T-helper 17 cell (primary cell): ENCODE measurements at places on chromosomes 16 and 17.
A peak's percentile ranks its signal among the peaks of the same experiment; 100 is the strongest.

- no peaks in the 10 kb centered on the region for H3K27me3 ChIP-seq
- peaks cover 5% of the 10 kb centered on the region for H3K4me1 ChIP-seq
- peaks cover 7% of the 10 kb centered on the region for H3K36me3 ChIP-seq
- no peak overlapping the region for H3K4me3 ChIP-seq
Measured at GRCh38 chr16:11844499-11844898, 6.8 kb downstream of the RSL1D1 start.

- peaks cover 32% of the 10 kb centered on the region for H3K4me1 ChIP-seq
- DNase-seq = no peak
- H3K27ac ChIP-seq = no peak overlapping the region
- no peaks in the 10 kb centered on the region for H3K27me3 ChIP-seq
- H3K4me3 ChIP-seq = no peak overlapping the region
- H3K36me3 ChIP-seq = no peaks in the 10 kb centered on the region
Measured at GRCh38 chr16:11627292-11627663, 40.6 kb upstream of the LITAF start.

- no peak overlapping the region for H3K4me3 ChIP-seq
- no peak for DNase-seq
- H3K27me3 ChIP-seq = no peaks in the 10 kb centered on the region
- no peak overlapping the region for H3K27ac ChIP-seq
- peaks cover 2% of the 10 kb centered on the region for H3K36me3 ChIP-seq
Measured at GRCh38 chr16:19857593-19858339, 26.9 kb downstream of the GPRC5B start.

GRCh38 chr17:38352245-38353085, 821 bp downstream of the SOCS7 start:
- H3K27me3 ChIP-seq = no peaks in the 10 kb centered on the region
- no peak for DNase-seq
- peaks cover 37% of the 10 kb centered on the region for H3K4me1 ChIP-seq
- peak overlapping the region; percentile 95 for H3K4me3 ChIP-seq

DNA sequence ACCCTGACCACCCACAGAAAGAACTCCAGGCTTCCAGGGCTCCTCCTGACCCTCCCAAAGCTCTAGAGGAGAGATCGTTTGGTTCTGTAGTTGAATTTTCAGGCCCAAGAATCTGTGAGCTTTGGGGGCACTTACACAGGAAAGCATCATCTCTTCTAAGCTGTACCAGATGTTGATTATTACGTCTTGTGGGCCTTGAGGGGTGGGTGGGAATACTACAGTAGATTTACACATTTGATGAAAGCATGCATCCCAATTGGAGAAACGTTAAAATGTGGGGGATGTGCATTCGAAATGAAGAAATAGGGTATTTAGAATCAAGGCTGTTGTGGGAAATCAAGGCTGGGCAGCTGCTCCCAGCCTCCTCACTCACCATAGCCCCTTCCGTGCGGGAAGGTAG, 61.9 kb downstream of the MGAT5B start:
- H3K4me1 ChIP-seq = peaks cover 17% of the 10 kb centered on the region
- H3K4me3 ChIP-seq = no peak overlapping the region
- no peak overlapping the region for H3K27ac ChIP-seq
- DNase-seq = no peak
- H3K36me3 ChIP-seq = no peaks in the 10 kb centered on the region
- H3K27me3 ChIP-seq = peaks cover 23% of the 10 kb centered on the region

GRCh38 chr16:8866118-8866883, 2.5 kb downstream of the CARHSP1 start:
- H3K4me3 ChIP-seq = peak overlapping the region; percentile 76
- H3K27me3 ChIP-seq = no peaks in the 10 kb centered on the region

- DNase-seq = no peak
- H3K27ac ChIP-seq = no peak overlapping the region
- H3K4me1 ChIP-seq = peaks cover 16% of the 10 kb centered on the region
- H3K27me3 ChIP-seq = no peaks in the 10 kb centered on the region
Measured at GRCh38 chr17:52145476-52145875, 13.0 kb downstream of the CA10 start.

- H3K4me1 ChIP-seq = no peaks in the 10 kb centered on the region
- DNase-seq = no peak
- no peaks in the 10 kb centered on the region for H3K27me3 ChIP-seq
Measured at GRCh38 chr16:78852081-78852635, 748.4 kb downstream of the MAF start.

DNA sequence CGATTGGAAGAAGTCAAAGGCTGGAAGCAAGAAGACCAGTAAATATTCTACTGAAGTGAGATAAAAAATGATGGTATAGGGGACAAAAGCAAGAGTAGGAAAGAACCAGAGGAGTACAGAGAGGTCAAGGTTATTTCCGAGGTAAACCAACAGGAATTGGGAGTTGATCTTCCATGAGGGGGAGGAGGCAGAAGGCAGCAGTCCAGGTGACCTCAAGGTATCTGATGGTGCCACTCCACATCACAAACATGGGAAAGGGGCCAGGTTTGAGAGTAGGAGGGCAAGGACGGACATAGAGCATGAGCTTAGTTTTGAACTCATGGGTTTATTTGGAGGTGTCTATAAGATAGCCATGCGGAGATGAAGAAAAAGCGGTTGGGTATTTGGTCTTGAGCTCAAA, 79.4 kb upstream of the CDYL2 start:
- peaks cover 29% of the 10 kb centered on the region for H3K27me3 ChIP-seq
- H3K36me3 ChIP-seq = peaks cover 2% of the 10 kb centered on the region
- H3K4me3 ChIP-seq = no peak overlapping the region
- no peak overlapping the region for H3K27ac ChIP-seq
- no peak for DNase-seq
- H3K4me1 ChIP-seq = no peaks in the 10 kb centered on the region

- DNase-seq = no peak
- H3K27ac ChIP-seq = peak overlapping the region; percentile 75
Measured at GRCh38 chr16:17302620-17303019, 168.1 kb downstream of the XYLT1 start.

DNA sequence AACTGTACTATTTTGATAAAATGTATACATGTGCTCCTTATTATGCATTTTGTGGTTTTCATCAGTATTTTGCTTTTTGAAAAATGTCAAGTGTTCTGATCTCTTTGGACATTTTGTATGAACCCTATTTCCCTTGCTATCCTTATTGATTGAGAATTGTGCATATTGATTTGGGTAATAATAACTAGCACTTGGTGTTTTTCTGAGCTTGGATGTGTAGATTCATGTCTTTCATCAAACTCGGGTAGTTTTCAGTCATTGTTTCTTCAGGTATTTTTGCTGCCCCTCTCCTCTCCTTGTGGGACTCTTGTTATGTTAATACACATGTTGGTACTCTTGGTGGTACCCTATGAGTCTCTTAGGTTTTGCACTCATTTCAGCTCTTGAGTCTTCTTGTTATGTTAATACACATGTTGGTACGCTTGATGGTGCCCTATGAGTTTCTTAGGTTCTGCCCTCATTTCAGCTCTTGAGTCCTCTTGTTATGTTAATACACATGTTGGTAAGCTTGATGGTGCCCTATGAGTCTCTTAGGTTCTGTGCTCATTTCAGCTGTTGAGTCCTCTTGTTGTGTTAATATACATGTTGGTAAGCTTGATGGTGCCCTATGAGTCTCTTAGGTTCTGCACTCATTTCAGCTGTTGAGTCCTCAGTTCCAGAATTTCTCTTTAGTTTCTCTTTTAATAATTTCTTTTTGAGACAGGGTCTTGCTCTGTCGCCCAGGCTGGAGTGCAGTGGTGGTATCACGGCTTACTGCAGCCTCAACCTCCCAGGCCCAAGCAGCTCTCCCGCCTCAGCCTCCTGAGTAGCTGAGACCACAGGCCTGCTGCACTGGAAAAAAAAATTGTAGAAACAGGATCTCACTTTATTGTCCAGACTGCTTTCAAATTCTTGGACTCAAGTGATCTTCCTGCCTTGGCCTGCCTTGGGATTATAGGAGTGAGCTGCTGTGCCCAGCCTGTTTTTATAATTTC, 19.3 kb downstream of the ZNF750 start:
- H3K36me3 ChIP-seq = peaks cover 22% of the 10 kb centered on the region
- no peak overlapping the region for H3K4me3 ChIP-seq
- H3K27ac ChIP-seq = peak overlapping the region; percentile 0

DNA sequence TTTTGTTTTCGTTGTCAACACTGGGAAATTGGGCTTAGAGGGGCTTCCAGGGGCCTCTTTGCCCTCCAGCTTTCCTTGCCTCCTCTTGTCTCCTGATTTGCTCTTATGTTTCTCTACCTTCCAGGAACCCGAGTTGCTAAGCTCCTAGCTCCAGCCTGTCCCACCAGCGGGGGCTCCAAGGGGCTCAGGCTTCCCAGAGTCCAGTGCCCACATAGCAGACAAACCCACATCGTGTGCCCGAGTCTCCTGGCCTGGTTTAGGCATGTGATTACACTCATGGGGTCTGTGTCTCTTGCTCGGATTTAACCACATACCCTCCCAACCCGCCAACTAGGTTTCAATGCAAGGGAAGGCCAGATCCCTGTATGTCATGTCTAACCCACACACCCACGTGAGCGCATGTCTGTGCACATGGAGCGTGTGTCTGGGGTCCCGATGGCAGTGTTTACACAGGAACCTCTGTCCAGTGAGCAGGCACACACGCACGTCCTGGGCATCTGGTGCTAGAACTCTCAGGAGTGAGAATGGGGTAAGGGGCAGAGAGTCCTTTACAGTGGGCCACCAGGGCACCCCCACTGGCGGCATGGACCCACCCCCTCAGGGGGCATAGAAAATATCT, 76.1 kb upstream of the MED9 start:
- H3K36me3 ChIP-seq = no peaks in the 10 kb centered on the region
- H3K27me3 ChIP-seq = no peaks in the 10 kb centered on the region
- H3K4me1 ChIP-seq = peaks cover 39% of the 10 kb centered on the region
- no peak overlapping the region for H3K27ac ChIP-seq
- no peak overlapping the region for H3K4me3 ChIP-seq
- DNase-seq = no peak

- peak overlapping the region; percentile 11 for H3K27ac ChIP-seq
- no peak overlapping the region for H3K4me3 ChIP-seq
- peaks cover 7% of the 10 kb centered on the region for H3K36me3 ChIP-seq
- DNase-seq = no peak
Measured at GRCh38 chr17:74832421-74832820, 27.3 kb downstream of the GRIN2C start.

DNA sequence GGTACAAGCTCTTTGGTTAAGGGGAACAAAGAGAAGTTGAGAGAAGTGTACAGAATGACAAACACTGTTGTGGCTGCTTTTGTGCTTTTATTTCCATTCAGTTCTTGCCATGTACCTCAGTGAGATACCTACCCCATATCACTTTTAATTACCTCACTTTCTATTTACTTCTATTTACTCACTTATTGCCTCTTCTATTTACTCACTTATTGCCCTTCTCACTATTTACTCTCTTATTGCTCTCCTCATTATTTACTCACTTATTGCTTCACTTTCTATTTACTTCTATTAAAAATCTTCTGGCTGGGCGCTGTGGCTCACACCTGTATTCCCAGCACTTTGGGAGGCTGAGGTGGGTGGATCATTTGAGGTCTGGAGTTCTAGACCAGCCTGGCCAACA, 41.9 kb downstream of the MBTD1 start:
- peaks cover 5% of the 10 kb centered on the region for H3K4me1 ChIP-seq
- no peak overlapping the region for H3K4me3 ChIP-seq
- peak overlapping the region; percentile 75 for H3K27ac ChIP-seq
- no peak for DNase-seq
- H3K27me3 ChIP-seq = no peaks in the 10 kb centered on the region

DNA sequence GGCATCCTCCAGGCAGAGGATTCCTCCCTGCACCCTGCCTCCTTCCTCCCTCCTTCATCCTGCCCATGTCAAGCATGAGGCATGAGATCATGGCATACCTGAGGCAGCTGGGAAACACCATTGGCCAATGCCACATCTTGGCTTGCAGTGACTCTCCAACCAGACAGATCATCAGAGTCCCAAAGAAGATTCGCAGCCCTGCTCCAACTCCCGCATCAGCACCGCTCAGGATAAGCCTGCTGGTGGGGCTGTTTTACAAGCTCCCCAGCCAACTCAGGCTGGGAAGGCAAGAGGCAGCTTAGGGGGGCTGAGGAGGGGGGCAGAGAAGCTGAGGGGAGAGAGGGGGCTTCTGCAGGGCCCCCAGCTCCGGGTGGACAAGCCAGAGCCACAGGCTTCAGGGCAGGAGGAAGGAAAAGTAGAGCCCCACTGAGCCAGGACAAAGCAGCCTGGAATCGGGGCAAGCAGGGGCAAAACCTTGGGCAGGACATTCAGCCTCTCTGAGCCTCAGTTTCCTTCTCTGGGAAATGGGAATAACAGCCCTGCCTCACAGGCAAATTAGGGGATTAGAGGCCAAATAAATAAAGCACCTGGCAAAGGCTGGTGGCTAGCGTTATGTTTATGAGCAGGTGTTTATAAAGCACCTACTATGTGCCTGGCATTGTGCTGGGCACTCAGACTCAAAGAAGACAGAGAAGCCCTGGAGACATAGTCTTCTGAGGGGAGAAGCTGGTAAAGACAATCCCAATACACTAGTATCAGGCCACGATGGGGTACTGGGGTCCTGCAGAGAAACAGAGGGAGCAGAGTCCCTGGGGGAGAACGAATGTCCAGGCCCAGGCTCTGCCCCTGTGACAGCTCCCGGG, 88.1 kb downstream of the GOSR1 start:
- peaks cover 6% of the 10 kb centered on the region for H3K4me1 ChIP-seq
- no peak overlapping the region for H3K4me3 ChIP-seq
- no peak for DNase-seq
- no peaks in the 10 kb centered on the region for H3K36me3 ChIP-seq
- no peak overlapping the region for H3K27ac ChIP-seq
- H3K27me3 ChIP-seq = peaks cover 38% of the 10 kb centered on the region

DNA sequence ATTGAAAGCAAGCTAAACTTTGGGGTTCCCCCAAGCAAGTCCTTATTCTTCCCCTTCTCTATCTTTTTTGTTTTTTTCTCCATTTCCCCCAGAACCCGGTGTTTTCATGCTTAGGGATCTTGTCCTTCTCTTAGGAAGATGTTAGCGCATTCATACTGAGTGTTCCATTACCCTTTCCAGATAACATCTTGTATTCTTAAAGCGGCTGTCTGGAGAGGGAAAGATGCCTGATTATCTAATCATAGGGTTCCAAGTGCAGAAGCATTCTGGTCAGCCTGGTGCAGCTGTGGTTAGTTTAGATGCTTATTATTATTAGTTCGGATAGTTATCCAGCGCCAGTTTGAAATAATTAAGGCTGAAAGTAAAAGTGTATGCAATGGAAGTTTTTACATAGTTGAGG, 2.0 kb downstream of the TOM1L1 start:
- no peak overlapping the region for H3K4me3 ChIP-seq
- peaks cover 6% of the 10 kb centered on the region for H3K4me1 ChIP-seq
- no peak for DNase-seq
- H3K27ac ChIP-seq = no peak overlapping the region
- H3K27me3 ChIP-seq = peaks cover 33% of the 10 kb centered on the region

GRCh38 chr16:228151-228851, 948 bp downstream of the LUC7L start:
- DNase-seq = no peak
- H3K27ac ChIP-seq = peak overlapping the region; percentile 89
- H3K27me3 ChIP-seq = no peaks in the 10 kb centered on the region
- peak overlapping the region; percentile 90 for H3K4me3 ChIP-seq
- peaks cover 16% of the 10 kb centered on the region for H3K4me1 ChIP-seq
